ENCODE measurements at places on chromosomes 12 and 14. TPM values are rescaled to one million over a fixed set of nuclear protein-coding genes. Genes with fewer than 3 reads are reported as not detected.

- no peak for DNase-seq
Observed at GRCh38 chr12:19432309-19433170, 6.8 kb upstream of the AEBP2 start.

DNA sequence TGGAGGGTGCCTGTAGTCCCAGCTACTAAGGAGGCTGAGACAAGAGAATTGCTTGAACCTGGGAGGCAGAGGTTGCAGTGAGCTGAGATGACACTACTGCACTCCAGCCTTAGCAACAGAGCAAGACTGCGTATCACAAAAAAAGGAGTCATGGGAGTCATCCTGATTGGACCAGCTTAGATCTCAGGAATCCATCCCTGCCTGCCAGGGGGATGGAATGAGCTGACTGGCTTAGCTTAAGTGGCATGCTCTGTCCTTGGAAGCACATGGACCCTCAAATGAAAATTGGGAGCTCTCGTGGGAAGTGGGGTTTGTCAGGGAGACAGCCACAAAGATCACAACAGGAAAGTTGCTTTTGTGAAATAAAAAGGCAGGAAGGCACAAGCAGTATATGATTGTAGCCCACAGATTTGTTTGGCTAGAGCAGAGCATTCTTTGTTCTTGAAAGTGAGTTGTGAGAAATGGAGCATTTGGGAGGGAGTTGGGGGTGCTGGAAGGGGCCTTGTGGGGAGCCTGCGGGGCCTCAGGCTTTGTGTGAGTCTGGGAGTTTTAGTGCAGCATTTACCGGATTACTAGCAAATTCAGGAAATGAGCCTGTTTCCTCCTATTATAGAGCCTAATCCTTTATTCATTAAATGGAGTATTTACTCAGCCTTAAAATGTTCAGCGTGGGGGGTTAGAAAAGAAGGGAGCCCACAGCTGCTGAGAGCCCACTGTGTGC, 30.7 kb downstream of the DGLUCY start:
- no peak for DNase-seq

DNA sequence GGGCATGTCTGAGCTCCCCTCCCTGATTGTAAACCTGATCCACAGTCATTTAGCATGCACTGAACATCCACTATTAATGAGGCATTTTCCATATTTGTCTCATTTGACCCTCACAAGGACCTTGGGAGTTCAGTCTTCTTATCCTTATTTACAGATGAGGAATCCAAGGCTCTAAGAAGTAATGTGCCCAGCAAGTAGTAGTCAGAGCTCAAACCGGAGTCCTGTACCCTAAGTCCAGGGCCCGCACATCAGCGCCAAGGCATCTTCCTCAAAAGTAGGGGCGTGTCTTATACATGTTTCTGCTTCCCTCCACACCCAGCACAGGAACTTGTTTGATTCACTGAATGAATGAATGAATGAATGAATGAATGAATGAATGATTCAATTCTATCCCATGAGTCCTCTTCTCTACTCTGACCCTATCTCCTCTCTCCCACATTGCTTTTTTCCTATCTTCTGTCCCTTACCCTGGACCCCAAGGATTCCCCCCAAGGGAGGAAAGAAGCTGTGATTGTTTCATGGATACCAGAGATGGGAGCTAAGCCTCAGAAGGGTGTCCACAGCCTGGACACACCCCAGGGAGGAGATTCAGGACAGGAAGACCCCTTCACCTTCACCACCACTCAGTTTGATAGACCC, 21.8 kb upstream of the KRT8 start:
- no peak for DNase-seq

DNA sequence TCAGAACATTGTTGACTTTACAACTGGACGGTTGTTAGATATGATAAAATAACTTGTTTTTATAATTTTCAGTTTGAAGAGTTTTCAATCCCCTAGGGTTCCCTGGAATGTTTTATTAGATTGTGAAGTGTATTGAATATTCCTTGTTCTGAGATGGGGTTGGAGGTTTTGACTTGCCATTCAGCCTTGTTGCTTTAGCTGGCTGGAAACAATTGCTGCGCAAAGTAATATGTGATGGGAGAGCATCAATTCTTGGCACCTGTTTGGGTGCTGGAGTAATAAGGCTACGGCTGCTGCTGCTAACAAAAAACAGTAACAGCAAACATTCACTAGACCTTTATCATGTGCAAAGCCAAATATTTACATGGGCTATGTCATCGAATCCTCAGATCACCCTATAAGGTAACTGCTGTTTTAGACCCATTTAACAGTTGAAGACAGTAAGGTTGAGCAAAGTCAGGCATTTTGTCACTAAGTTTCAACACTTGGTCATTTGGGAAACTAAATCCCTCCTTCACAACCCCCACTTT, 241.0 kb upstream of the TBX3 start:
- DNase-seq: no peak

DNA sequence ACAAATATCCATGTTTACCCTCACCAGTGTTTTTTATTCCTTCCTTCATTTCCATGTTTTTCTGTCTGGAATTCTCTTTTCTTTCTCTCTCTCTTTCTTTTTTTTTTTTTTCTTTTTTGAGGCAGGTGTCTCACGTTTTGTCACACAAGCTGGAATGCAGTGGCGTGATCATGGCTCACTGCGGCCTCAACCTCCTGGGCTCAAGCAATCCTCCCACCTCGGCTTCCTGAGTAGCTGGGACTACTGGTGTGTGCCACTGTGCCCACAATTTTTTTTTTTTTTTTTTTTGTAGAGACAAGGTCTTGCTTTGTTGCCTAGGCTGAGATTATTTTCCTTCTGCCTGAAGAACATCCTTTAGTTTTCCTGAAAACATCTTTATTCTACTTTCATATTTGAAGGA, 15.0 kb upstream of the AMIGO2 start:
- no peak for DNase-seq

DNA sequence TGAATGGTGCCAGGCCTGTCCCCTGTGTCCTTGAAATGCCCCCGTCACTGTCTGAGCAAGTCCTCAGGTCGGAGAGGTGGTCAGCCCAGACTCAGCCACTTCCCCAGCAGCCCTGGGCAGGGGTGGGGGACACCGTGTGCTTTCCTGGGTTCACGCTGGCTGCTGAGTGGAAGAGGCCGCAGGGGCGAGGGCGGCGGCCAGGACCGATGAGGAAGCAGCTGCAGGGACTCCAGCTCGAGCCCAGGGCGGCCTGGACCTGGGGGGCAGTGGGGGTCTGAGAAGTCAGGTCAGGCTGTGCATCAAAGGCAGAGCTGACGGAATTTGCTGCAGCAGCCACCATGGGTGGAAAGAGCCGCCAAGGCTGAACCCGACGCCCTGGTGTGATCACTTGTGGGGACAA, 28.4 kb downstream of the NOC4L start:
- no peak for DNase-seq

GRCh38 chr14:35140718-35141581, 18.6 kb downstream of the PRORP start:
- DNase-seq: no peak

GRCh38 chr12:124466216-124467128, 100.9 kb downstream of the NCOR2 start:
- no peak for DNase-seq

GRCh38 chr12:68470664-68471328, 138.6 kb upstream of the MDM1 start:
- DNase-seq: no peak

- no peak for DNase-seq
Observed at GRCh38 chr14:53814392-53814791, 142.2 kb downstream of the BMP4 start.

GRCh38 chr12:49868449-49868848, 25.5 kb upstream of the BCDIN3D start:
- DNase-seq: no peak

- no peak for DNase-seq
Observed at GRCh38 chr12:112936927-112937326, 1.3 kb upstream of the OAS3 start.

GRCh38 chr12:86496595-86496994, 240.4 kb upstream of the MGAT4C start:
- DNase-seq: no peak

- no peak for DNase-seq
Observed at GRCh38 chr14:37223947-37224474, 26.3 kb downstream of the MIPOL1 start.

GRCh38 chr14:89339579-89339978, 77.5 kb downstream of the FOXN3 start:
- no peak for DNase-seq

- DNase-seq: no peak
Observed at GRCh38 chr14:64119980-64120379, 174.2 kb downstream of the ESR2 start.

GRCh38 chr12:5070090-5070489, 26.4 kb downstream of the KCNA5 start:
- no peak for DNase-seq

GRCh38 chr14:68834816-68835215, 41.9 kb upstream of the ZFP36L1 start:
- no peak for DNase-seq

DNA sequence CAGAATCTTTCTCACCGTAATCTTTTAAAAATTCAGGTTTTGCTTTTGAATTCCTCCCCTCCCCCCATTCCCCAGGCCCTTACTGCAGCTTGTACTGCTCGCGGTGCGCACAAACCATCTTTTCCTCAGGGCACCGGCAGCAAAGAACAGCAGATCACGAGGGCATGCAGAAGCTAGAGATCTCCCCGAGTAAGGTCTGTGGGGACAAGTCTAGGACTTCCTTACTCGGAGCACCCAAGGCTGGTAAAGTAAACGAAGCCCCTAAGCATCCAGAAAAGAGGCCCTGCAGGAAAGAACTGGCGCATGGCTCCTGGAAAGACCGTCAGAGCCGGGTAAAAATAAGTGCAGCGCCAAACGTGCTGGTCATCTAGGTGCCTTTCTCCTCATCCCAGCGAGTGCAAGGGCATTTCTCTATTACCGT, 727 bp downstream of the LDHB start:
- peak; percentile 53 for DNase-seq

GRCh38 chr12:132399092-132400010, 70.0 kb upstream of the GALNT9 start:
- DNase-seq: no peak

DNA sequence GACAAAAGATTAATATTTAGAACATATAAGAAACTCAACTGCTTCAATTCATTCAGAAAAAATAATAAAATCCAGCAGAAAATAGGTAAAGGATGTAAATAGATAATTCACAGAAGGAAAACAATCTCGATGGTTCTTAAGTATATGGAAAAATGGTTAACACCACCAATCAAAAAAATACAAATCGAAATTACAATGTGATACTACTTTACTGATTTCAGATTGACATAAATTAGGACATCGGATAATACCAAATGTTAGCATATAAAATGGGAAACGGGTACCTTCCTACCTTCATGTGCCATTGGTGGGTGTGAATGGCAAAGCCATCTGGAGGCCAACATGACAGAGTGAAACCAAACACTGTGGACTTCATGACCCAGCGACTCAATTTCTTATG, 1.6 kb upstream of the PPP4R4 start:
- DNase-seq: no peak

Gene PSME2
- polyA plus RNA-seq: 166 TPM

Gene CINP
- 38.7 TPM for polyA plus RNA-seq

Gene SYNDIG1L
- 0.40 TPM for polyA plus RNA-seq

Gene CAPZA3
- 1.6 TPM for polyA plus RNA-seq

Gene P2RX7
- 1.5 TPM for polyA plus RNA-seq

Gene TTC9
- 10.2 TPM for polyA plus RNA-seq

Gene PPP4R4
- 0.95 TPM for polyA plus RNA-seq

Gene WDHD1
- polyA plus RNA-seq: 25.4 TPM

Gene C14orf180
- not detected for polyA plus RNA-seq

Gene BMAL2
- polyA plus RNA-seq: 3.7 TPM

All from right lung (tissue), 10 donors.